ENCODE measurements at places on chromosomes 4 and X. TPM values are rescaled to one million over a fixed set of nuclear protein-coding genes. Genes with fewer than 3 reads are reported as not detected.

DNA sequence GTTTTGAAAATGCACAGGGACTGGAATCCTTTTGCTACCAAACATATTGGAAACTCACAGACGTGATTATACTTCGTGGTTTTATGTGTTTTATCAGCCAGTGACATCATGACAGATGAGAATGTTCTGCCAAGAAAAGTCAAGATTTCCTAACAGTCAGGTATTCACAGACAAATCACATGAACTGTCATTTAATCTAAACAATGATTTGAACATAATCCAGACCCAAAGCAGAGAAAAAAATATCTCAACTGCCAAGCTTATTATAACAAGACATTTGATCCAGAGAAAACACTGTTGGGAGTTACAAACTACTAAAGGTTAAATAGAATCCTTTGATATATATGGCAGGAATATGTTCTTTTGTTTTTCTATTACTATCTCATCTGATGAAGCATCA, 635.9 kb upstream of the FRG1 start:
- no peak for DNase-seq

GRCh38 chr4:151415978-151416377, 7.0 kb downstream of the FHIP1A start:
- DNase-seq, result no peak

Gene MAGEB17
- total RNA-seq, result not detected

- DNase-seq, result no peak
Measured at GRCh38 chrX:80765220-80765625, 44.5 kb downstream of the BRWD3 start.

DNA sequence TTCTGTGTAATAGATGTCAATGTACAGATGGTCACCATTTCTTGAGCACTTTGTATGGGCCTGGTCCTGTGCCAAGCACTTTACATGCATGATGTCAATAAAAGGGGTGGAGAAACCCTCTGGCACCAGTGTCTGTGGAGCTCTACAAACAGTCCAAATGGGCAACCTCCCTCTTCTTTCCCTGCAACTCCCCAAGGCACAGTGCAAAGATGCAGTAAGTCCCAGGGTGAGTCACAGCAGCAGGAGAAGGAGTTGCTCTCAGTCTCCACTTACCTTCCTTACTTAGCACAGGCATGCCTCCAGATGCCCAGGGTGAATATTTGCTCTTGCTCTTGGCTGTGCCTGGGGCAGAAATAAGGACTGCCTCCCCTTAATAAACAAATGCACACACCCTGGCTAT, 4.3 kb downstream of the OCIAD2 start:
- DNase-seq, result no peak

Gene SPIN3
- 19.3 TPM for total RNA-seq

GRCh38 chr4:3324093-3324815, 31.4 kb downstream of the RGS12 start:
- peak; percentile 17 for DNase-seq

DNA sequence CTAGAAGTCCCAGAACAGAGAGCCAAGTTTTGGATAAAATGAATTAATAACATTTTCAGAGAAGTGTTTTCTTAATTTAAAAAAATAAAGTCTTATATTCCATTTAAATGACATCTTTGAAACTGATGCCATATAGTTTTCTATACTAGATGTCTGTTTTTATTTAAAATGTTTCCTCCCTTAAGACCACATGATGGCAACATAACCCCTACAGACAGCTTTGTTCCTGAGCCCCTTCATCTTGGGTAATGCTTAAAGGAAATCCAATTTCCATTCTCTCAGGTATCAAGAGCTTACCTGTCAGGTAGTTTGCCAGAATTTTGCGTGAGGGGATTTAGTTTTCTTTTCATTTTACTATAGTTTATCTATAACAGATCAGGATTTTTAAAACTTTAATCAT, 181.4 kb upstream of the UGT8 start:
- peak; percentile 39 for DNase-seq

Measured in stomach (tissue), 19 donors.